Chondrocyte (in vitro differentiated cells): ENCODE measurements at places on chromosomes 5 and 9.

DNA sequence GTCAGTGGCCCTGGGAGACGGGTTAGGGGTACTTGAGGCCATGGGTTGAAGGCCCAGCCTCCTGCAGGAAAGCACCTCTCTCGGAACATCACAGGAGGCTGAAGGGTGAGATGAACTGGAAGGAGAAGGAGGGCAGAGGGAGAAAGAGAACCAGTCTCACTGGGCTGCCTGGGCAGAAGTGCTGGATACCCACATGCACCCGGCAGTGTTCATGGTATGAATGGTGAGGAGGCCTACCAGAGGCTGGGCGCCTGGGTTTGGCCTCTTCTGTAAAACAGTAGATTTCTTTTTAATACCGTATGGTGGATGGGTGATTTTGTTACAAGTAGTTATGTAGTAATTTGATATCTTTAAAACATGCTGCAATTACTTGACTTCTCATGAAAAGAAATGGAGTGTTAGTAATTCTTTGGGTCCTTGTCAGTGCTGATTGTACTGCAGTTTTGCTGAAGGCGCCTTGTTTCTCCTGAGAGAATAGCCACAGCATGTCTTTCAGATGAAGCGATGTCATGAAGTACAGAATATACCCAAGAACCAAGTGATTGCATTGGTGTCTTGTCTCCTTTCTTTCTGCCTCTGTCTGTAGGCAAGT is 258.6 kb downstream of the FANCC start:
- H3K27ac ChIP-seq, result peak overlapping the region; percentile 91
- H3K27me3 ChIP-seq, result no peaks in the 10 kb centered on the region
- H3K36me3 ChIP-seq, result peaks cover 23% of the 10 kb centered on the region
- H3K4me1 ChIP-seq, result peaks cover 89% of the 10 kb centered on the region
- DNase-seq, result no peak
- H3K4me3 ChIP-seq, result peak overlapping the region; percentile 10

GRCh38 chr9:4680173-4680525 is 780 bp downstream of the CDC37L1 start:
- peaks cover 4% of the 10 kb centered on the region for H3K36me3 ChIP-seq
- H3K27ac ChIP-seq, result no peak overlapping the region
- peaks cover 12% of the 10 kb centered on the region for H3K4me1 ChIP-seq
- H3K27me3 ChIP-seq, result no peaks in the 10 kb centered on the region
- H3K4me3 ChIP-seq, result no peak overlapping the region
- no peak for DNase-seq

GRCh38 chr5:55692509-55692908 is 19.6 kb downstream of the SLC38A9 start:
- H3K36me3 ChIP-seq, result no peaks in the 10 kb centered on the region
- H3K4me3 ChIP-seq, result no peak overlapping the region
- no peak overlapping the region for H3K27ac ChIP-seq
- no peaks in the 10 kb centered on the region for H3K27me3 ChIP-seq
- DNase-seq, result no peak

GRCh38 chr9:2378266-2378665 is 243.3 kb upstream of the VLDLR start:
- H3K4me1 ChIP-seq, result no peaks in the 10 kb centered on the region
- H3K4me3 ChIP-seq, result no peak overlapping the region
- no peak overlapping the region for H3K27ac ChIP-seq
- no peaks in the 10 kb centered on the region for H3K27me3 ChIP-seq

- no peaks in the 10 kb centered on the region for H3K36me3 ChIP-seq
- no peak overlapping the region for H3K4me3 ChIP-seq
- peaks cover 40% of the 10 kb centered on the region for H3K4me1 ChIP-seq
- no peaks in the 10 kb centered on the region for H3K27me3 ChIP-seq
- no peak overlapping the region for H3K27ac ChIP-seq
- no peak for DNase-seq
Measured at GRCh38 chr5:89280103-89281037, 397.4 kb upstream of the MEF2C start.

GRCh38 chr9:135602789-135603481 is 36.4 kb downstream of the GLT6D1 start:
- peaks cover 19% of the 10 kb centered on the region for H3K27me3 ChIP-seq
- H3K4me1 ChIP-seq, result no peaks in the 10 kb centered on the region
- peaks cover 5% of the 10 kb centered on the region for H3K36me3 ChIP-seq

GRCh38 chr9:120330031-120330430 is 249.9 kb downstream of the CDK5RAP2 start:
- H3K4me1 ChIP-seq, result no peaks in the 10 kb centered on the region
- no peak overlapping the region for H3K27ac ChIP-seq
- peaks cover 1% of the 10 kb centered on the region for H3K36me3 ChIP-seq
- no peak for DNase-seq

GRCh38 chr9:112120439-112120925 is 54.6 kb downstream of the SUSD1 start:
- no peaks in the 10 kb centered on the region for H3K27me3 ChIP-seq
- no peak overlapping the region for H3K4me3 ChIP-seq
- DNase-seq, result no peak
- no peaks in the 10 kb centered on the region for H3K4me1 ChIP-seq
- H3K36me3 ChIP-seq, result peaks cover 19% of the 10 kb centered on the region
- H3K27ac ChIP-seq, result no peak overlapping the region

- no peaks in the 10 kb centered on the region for H3K36me3 ChIP-seq
- no peaks in the 10 kb centered on the region for H3K4me1 ChIP-seq
- no peak overlapping the region for H3K4me3 ChIP-seq
- H3K27me3 ChIP-seq, result no peaks in the 10 kb centered on the region
- no peak for DNase-seq
Measured at GRCh38 chr5:45648744-45649143, 47.4 kb downstream of the HCN1 start.

- H3K27me3 ChIP-seq, result no peaks in the 10 kb centered on the region
- H3K36me3 ChIP-seq, result peaks cover 2% of the 10 kb centered on the region
- H3K4me1 ChIP-seq, result no peaks in the 10 kb centered on the region
- no peak overlapping the region for H3K4me3 ChIP-seq
- no peak overlapping the region for H3K27ac ChIP-seq
Measured at GRCh38 chr5:135750506-135750905, 84.0 kb upstream of the SLC25A48 start.

GRCh38 chr9:131594906-131595665 is 49.8 kb downstream of the PRRT1B start:
- H3K36me3 ChIP-seq, result peaks cover 17% of the 10 kb centered on the region
- H3K4me1 ChIP-seq, result peaks cover 7% of the 10 kb centered on the region
- no peak overlapping the region for H3K27ac ChIP-seq

GRCh38 chr9:130458027-130458803 is 13.5 kb downstream of the ASS1 start:
- H3K4me1 ChIP-seq, result peaks cover 9% of the 10 kb centered on the region
- no peaks in the 10 kb centered on the region for H3K27me3 ChIP-seq
- no peak overlapping the region for H3K4me3 ChIP-seq
- H3K27ac ChIP-seq, result no peak overlapping the region

GRCh38 chr5:176418251-176418650 is 1.9 kb upstream of the CLTB start:
- peaks cover 21% of the 10 kb centered on the region for H3K27me3 ChIP-seq
- H3K27ac ChIP-seq, result no peak overlapping the region
- peaks cover 1% of the 10 kb centered on the region for H3K36me3 ChIP-seq
- no peak for DNase-seq

DNA sequence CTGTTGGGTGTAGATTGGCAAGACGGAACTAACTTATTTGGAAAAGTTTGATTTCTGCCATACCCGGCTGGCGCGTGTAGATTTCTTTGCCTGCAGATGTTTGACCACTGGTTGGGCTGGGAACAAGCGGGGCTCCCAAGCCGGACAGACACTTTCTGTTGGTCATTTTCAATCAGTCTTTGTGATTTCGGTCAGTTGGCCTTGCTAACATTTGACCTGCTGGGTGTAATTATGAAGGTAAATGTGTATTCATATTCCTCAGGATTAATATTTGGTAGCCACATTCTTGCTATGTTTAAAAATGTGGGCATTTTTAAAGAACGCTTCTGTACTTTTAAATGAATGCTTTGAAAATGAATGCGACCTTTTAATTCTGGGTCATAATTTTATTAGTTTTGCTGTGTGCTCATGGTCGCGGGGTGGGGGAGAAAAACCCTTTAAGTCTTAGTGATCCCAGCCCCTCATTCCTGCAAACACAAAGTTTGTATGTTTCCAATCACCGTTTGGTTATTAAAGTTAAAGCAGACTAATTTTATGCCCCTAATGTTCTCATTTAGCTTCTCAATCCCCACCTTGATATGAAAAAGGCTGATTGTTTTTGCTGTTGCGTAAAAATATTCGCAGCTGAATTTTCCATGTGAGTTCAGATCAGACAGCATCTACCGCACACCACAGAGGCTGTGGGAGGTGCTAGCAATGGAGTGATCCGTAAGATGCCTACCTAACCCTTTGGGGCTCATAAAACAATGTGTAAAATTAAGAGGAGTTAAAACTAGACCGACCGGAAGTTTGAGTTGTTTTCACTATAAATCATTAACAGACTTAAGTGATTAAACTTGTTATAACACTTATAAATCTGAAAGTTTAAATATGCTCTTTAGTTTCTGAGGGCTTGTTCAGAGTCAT is 1.5 kb downstream of the RASGRF2 start:
- H3K4me3 ChIP-seq, result peak overlapping the region; percentile 72
- peaks cover 13% of the 10 kb centered on the region for H3K4me1 ChIP-seq
- DNase-seq, result no peak
- peaks cover 47% of the 10 kb centered on the region for H3K27me3 ChIP-seq
- H3K27ac ChIP-seq, result no peak overlapping the region

DNA sequence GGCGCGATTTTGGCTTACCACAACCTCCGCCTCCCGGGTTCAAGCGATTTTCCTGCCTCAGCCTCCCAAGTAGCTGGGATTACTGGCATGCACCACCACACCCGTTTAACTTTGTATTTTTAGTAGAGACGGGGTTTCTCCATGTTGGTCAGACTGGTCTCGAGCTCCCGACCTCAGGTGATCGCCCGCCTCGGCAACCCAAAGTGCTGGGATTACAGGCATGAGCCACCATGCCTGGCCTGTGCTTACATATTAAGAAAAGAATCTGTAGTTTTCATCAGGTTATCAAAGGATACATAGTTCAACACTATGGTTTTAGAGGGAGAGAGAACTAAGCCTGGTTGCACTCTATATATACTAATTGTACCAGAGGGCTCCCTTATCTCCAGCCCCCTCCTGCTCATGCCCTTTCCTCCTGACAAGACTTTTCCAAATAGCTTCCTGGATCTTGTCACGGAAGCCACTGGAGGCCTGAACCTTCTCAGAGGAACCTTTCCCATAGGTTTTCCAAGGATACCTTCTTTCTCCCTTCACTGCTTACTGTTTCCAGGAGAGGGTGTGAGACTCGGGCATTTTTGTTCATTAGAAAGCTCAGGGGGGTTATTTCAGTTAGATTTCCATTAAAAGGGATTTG is 53.1 kb downstream of the SLC44A1 start:
- H3K4me1 ChIP-seq, result peaks cover 52% of the 10 kb centered on the region
- no peak overlapping the region for H3K4me3 ChIP-seq
- no peak for DNase-seq
- peak overlapping the region; percentile 88 for H3K27ac ChIP-seq
- no peaks in the 10 kb centered on the region for H3K36me3 ChIP-seq
